ENCODE measurements at places on chromosomes 2 and 18. TPM values are rescaled to one million over a fixed set of nuclear protein-coding genes. Genes with fewer than 3 reads are reported as not detected.

WDFY1 gene
- total RNA-seq: 20.8 TPM

ZBTB7C gene
- 1.1 TPM for total RNA-seq

ABCG5 gene
- 63.5 TPM for total RNA-seq

ERMN gene
- not detected for total RNA-seq

ALK gene
- not detected for total RNA-seq

CERS6 gene
- total RNA-seq: 30.1 TPM

GRCh38 chr2:165811592-165812370 is 17.7 kb upstream of the GALNT3 start:
- no peak for DNase-seq

DNA sequence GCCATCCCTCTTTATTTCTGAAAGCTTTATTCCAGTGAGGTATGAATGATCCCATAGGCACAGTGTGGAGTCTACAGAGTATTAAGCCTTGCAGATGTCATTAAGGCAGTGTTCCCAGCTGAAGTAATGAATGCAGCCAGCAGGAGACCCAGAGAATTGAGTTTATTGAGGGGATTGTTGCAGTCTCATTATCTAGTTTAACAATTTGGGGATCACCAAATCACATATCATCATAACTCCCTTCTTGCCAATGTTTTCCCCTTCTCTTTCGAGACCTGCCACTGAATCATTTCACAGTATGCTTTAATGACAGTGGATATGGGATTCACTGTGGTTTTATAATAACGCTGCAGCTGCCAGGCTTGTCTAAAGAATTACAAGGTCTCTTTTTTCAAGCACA is 249.3 kb upstream of the FSHR start:
- DNase-seq: no peak

DNA sequence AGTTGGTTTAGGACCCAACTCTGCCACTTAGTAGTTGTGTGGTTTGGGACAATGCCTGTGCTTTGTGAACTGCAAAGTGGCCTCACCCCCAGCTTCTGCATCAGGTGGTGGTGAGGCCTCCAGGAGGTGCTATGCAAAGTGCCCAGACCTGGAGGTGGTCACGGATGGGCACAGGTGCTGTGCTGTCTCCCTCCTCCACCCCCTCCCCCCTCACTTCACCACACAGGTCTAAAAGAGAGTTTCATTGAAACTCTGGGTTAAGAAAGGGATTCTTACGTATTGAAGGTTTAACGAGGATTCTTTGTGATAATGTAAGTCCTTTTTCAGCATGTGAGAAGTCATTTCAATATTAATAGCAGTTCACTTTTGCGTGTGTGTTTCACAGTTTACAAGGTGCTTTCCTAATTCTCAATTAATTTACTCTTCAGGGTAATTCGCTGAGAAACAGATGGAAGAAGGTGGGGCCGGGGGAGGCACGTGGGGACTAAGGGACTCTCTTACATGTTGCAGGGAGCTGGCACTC is 369.9 kb downstream of the LPIN1 start:
- DNase-seq: no peak

DNA sequence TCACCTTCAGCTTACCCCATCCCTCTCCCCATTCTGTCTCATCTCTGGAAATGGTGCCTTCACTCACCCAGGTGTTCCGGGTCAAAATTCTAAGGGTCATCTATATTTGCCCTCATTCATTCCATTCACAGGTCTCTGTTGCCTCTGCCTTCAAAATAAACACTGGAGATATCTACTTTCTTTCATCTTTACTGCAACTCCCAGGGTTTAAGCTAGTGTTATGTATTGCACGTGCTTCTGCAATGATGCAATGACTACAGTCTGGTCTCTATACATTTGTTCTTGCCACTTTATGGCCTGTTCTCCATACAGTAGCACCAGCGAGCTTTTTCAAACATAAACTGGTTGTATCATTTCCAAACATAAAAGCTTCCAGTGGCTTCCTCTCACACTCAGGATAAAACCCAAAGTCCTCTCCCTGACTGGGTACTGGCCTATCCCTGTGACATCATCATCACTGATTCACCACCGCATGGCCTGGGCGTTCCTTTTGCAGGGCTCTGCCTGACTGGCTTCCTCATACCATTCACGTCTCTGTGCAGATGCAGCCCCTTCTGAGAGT is 14.3 kb downstream of the DSG2 start:
- DNase-seq: no peak

- DNase-seq: no peak
Observed at GRCh38 chr2:168660870-168661862, 141.3 kb upstream of the NOSTRIN start.

DNA sequence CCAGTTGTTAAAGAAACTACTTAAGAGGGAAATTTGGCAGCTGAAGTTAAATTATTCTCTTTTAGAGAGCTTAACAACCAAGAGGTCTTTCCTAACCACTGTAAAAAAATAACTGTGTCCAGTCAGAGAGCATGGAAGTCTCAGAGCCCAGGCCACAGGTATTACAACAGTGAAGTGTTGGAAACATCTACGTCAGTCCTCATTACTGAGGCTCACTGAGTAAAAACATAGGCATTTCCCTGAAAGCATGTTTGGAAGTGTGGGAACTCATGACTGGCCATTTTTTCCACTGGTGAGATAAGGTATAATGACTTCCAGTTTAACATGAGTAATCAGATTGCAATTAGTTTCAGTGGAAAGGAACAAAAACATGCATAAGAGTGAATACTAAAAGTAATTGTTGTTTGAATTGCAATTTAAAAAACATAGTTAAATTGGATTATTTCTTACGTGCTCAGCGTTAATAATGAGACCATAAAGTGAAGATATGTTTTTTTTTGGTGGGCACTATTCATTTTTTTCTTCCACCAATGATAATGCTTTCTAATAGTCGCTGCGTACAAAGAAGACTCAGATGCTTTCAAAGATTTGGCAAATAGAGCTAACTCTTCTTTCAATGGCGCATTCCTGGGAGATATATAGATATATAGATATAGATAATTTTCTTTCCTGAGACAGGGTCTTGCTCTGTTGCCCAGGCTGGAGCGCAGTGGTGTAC is 60.8 kb downstream of the EFEMP1 start:
- DNase-seq: no peak

DNA sequence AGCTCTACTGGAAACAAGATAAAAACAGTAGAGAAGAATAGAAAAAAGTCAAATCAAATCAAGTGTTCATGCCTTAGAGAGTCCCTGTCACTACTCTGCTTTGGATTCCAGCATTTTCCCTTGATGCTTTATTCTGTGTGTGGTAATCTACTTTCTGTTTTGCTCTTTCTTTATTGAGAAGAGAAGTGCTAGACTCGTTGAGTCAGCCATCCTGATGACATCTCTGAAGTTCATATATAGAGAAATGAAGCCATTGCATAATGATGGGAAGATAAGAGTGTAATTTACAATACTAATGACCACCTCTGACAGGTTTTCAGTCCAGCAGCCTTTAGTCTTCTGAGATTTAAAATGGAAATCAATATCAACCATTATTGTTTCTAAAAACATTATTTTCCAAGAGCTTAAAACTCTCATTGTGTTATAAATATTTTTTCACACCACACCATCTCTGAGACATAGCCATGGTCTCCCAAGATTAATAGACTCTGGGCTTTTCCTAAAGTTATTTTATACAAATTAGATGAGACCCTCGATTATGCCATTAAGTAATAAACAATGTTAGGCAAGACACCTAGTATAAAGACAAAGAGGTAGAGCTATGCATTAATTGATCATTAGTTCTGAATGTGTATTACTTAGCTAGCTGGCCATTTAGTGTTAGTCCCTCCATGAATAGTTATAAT is 679.0 kb upstream of the ACVR2A start:
- no peak for DNase-seq

Measured in right lobe of liver (tissue), 6 donors.